ENCODE measurements at places on chromosomes 16 and 17.

DNA sequence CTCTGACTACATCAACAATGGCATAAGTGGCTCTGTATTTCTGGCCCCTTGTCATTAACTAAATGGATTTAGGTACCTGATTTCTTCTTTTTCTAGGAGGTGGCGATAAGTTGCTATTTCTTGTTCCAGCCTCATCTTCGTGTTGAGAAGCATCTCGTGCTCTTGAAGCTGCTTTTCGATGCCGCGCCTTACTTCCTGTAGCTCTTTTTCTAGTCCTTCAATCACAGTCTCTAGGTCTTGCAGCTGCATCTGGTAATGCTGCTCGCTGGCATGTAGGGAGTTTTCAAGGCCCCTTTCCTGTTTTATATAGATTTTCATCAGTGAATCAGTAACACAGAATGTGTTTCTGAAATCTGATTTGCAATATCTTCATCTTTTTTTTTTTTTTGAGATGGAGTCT is 5.1 kb downstream of the KRT222 start:
- no peak for DNase-seq

DNA sequence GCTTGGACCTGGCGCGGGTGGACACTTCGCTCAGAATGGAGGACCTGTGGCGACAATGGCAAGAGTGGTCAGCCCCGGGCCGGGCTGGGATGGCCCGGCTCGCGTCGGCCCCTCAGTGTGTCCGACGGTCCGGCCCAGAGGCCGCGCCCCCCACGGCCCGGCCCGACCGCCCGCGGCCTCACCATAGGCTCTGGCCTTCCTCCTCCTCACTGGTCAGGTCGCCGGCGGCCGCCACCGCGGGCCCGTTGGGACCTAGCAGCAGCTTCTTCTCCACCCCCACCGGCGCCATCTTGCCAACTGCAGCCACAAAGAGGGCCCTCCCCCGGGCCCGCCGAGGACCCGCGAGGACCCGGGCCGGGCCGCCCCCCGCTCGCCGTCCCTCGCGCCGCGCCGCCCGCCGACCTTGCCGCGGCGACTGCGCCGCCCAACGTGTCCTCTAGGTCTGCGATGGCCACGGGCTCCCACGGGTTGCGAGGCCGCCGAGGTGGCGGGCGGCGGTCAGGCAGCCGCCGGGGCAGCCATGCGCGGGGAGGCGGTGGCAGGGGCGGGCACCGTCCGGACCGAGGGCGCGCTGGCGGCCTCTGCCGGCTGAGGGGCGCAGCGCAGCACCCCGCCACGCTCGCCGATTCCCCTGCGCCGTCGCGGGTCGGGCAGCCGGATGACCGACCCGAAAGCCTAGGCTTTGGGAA is at the start of gene DYNC1LI2:
DYNC1LI2 (minus strand) TSS at position 307 of the 689 bp plus-strand sequence; CDS start at position 289, 18 bp downstream.
- peak; percentile 45 for DNase-seq

- no peak for DNase-seq
These were observed 6.7 kb upstream of the CCDC92B start for GRCh38 chr17:2755891-2756724.

DNA sequence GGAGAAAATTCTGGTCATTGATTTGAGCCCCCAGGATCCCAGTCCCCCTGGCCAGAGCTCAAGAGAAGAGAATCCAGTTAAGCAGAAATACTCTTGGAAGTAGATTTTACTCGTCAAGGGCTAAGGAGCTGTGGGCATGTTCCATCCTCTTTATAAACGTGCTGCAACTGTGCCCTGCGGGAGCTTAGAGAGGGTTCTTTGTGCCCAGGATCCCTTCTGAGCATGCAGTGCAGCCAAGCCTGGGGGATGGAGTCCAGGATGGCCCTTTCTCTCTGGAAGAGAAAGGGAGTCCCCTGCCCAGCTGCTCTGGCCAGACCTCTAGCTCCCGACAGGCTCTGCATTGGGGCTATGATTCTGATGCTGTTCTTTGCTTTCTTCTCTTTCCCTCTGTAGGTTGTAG is 9.5 kb upstream of the LGALS9 start:
- DNase-seq = no peak

GRCh38 chr17:39027455-39028035 is 60.3 kb upstream of the FBXO47 start:
- DNase-seq = no peak

GRCh38 chr16:73390491-73390890 is 342.6 kb upstream of the ZFHX3 start:
- no peak for DNase-seq

- peak; percentile 48 for DNase-seq
These were observed 9.1 kb upstream of the COL1A1 start for GRCh38 chr17:50210240-50211225.

GRCh38 chr17:80731323-80731722 is 186.7 kb downstream of the RPTOR start:
- DNase-seq = no peak

DNA sequence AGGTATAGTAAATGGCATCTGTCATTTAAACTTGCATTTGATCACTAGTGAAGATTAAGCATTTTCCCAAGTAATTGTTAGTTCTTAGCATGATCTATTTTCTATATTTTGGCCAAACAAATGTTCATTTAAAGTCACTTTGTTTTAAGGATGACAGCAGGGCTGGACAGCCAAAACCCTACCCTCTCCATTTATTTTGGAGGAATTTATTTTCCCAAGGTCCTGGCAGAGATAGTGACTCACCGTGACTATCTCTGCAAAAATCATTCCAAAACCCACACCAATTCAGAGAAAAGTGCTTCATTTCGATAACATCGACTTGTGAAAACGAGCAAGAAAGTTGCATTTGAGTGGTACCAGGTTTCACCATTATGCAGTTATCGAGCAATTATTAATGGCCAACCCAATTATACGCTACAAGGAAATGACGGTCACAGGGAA is 665 bp upstream of the AKAP1 start:
- peak; percentile 55 for DNase-seq

DNA sequence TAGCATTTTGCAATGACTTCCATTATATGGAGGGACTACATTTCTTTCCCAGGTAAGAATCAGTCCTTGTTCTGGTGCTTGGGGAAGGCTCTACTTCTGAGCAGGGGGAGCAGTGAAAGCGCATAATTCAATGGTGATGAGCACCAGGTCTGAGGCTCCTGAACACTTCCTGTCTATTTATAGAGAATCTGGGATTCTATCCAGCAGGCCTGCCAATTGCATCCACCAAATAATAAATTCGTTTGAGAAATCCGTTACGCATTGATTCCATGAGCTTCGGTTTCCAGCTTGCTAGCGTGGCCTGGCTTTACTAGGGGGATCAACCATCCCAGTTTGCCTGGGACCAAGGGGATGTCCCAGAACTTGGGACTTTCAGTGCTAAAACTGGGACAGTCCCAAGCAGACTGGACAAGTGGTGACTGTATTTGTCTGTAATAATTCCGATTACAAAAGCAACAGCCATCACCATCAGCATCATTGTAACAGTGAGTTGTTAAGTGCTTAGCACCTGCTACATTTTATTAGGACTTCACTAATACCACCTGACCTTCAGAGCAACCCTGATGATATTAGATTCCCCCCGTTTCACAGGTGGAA is 349.9 kb downstream of the MAF start:
- no peak for DNase-seq

DNA sequence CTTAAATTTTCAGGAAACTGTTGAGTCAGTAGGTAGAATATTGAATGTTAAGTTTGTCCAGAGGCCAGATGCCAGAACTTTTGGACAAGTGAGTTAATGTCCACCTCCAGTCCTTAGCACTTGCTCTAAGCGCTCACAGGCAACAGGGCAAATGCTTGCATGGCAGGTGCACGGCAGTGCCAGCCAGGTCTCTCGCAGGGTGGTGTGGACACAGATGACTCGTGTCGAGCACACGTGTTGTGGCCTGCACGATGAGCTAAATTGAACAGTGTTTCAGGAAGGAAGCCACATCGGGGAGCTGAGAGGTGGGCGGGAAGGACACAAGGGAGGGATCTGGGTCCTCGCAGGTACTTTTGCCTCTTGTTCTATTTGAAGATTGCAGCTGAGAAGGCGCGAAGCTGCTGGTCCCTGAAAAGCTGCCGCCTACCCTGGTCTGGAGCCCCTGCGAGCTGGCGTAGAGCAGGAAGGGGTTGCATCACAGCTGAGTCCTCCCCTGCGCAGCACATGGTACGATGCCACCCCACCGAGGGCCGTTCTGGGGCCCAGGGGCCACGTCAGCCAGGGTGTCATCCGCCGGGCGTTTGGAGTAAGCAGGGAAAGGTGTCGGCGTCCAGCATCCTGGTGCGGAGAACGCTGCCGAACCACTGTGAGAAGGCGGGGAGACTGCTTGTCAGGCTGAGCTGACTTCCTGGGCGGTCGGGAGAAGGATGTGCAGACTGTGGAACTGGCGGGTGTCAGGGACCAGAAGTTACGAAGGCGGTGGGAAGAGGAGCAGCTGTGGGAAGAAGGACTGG is 6.3 kb downstream of the RAB40C start:
- DNase-seq = no peak

GRCh38 chr16:50526249-50526648 is 21.9 kb upstream of the NKD1 start:
- no peak for DNase-seq

GRCh38 chr17:8481089-8481488 is 45.4 kb downstream of the NDEL1 start:
- no peak for DNase-seq

GRCh38 chr17:47244697-47245096 is 8.9 kb upstream of the ITGB3 start:
- DNase-seq = no peak

DNA sequence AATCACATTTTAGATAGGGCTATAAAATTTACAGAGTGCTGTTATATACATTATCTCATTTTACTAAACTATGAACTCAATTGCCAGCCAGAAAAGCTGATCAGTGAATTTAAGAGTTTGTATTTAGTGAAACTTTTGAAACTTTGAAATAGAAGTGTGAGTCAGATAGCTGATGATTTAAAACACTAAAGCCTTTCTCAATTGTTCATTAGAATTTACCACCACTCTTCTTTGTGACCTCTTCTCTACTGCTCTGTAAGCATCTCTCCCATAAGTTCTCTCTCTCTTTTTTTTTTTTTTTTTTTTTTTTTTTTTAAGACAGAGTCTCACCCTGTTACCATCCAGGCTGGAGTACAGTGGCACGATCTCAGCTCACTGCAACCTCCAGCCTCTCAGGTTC is 43.7 kb downstream of the GOSR1 start:
- no peak for DNase-seq

- DNase-seq = no peak
These were observed 1028.5 kb downstream of the CDH8 start for GRCh38 chr16:61007694-61008093.

GRCh38 chr17:41340934-41341861 is 9.4 kb downstream of the KRT33A start:
- DNase-seq = no peak

GRCh38 chr16:26701243-26701886 is 365.4 kb upstream of the C16orf82 start:
- DNase-seq = no peak

- no peak for DNase-seq
These were observed 142.0 kb upstream of the RCVRN start for GRCh38 chr17:10046786-10047785.

DNA sequence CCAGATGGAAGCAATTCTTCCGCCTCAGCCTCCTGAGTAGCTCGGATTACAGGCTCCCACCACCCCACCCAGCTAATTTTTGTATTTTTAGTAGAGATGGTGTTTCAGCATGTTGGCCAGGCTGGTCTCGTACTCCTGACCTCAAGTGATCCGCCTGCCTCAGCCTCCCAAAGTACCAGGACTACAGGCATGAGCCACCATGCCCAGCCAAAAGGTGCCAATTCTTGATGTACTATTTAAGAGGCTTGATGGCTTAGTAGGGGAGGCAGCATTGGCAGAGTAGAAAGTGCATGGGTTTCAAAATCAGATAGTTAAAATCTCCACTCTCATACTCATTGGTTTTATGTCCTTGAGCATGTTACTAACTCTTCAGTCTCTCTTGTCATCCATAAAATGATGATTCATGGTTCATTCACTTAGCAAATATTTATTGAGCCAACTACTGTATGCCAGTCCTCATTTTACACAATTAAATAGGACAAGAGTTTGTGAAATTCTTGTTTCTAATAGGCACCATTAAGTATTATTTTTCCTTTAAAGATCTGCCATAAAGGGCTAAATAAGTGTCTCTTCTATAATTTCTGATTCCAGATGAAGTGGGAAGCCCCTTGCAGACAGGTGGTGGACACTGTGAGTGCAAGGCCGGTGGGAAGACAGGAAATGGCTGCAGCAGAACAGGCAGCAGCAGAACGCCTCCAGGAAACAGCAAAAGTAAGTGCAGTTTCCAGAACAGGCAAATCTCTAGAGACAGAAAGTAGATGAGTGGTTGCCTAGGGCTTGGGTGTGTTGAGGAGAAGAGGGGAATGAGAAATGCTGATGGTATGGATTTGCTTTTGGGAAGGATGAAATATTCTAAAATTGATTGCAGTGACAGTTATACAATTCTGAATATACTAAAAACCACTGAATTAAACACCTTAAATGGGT is 8.2 kb upstream of the RPL27 start:
- DNase-seq = peak; percentile 87

- no peak for DNase-seq
These were observed 110.2 kb upstream of the ZNF750 start for GRCh38 chr17:82949984-82950383.

DNA sequence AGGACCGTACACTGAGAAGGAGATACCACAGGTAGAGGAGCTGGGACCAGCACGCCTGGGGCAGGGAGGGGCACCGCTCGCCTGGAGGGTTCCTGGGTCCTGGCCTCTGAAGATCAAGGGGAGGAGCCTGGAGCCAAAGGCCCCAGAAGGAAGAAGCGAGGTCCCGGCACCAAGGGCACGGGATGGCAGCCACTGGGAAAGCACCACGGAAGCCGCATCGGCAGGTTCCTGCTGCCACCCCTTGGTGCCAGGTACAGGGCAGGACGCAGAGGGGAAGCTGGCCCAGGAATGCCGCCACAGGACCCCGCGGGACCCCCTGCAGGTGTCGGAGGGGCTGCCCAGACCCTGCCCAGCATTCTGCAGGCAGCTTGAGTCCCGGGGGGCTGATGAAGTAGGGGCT is 42.5 kb upstream of the CBFA2T3 start:
- DNase-seq = no peak

DNA sequence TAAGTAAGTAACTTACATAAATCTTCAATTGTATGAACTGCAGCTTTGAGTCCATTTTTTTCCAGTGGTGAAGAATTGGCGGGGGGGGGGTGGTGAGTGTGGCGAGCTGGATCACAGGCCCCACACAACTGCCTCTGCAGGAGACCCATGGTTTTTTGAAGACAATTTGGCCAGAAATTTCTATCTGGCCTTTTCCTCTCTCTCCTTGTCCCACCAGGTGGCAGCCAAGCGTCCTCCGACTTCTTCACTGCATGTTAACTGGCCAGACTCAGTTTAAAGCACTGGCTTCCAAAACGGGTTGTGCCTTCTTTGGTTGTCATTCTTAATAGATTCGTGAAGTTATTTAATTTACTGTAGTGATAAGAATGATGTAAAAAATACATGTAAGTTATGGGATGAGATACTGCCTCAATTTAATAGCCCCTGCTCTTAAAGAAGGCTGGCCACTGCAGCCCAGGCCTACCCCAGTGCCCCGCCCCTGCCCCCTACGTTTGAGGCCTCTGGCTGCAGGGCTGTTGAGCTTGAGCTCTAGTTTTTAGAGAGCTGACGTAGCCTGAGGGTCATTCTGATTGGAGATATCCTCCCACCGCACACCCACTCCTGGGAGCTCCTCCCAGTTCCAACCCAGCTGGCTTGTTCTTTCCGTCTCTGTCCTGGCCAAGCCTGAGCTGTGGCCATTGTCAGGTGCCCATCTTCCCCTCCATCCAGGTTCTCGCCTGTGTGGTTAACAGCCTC is 36.4 kb downstream of the AKAP1 start:
- DNase-seq = peak; percentile 20

GRCh38 chr16:85315866-85316265 is 203.6 kb upstream of the CIBAR2 start:
- DNase-seq = no peak

Measured in PC-9 (cell line).